ENCODE measurements at places on chromosomes 13 and 19.
A peak's percentile ranks its signal among the peaks of the same experiment; 100 is the strongest.

DNA sequence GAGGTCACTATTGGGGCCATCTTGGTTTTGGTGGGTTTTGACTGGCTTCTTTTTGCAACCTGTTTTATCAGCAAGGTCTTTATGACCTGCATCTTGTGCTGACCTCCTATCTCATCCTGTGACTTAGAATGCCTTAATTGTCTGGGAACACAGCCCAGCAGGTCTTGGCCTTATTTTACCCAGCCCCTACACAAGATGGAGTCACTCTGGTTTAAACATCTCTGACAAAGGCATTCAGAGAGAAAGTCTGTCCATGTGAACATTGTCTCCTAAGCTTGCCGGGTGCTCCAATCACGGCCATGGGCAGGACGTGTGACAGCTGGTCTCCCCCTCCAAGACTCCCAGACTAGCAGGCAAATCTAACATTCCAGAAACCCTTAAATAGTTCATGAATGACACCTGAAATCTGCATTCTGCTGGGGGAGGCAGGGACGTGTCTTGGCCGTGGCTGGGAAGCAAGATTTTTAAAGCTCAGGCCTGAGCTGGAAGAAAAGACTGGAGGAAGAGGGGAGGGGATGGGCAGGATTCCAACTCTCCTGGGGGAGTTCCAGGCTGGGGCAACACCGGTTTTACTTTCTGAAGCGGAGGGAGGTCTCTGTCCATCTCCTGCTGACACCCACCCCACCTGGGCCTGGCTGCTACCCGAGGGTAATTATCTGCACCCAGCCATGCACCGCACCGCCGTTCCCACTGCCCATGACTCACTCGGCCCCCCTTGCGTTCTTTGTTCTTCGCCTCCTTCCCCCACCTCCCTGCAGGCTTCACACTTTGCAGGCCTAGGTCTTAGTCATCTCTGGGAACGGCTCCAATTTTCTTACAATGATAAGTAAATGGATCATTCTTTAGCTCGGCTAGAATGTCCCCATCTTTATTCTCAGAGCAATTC is 11.6 kb upstream of the OR1M1 start:
- no peak for DNase-seq

GRCh38 chr13:34303346-34303745 is 485.4 kb downstream of the RFC3 start:
- no peak for DNase-seq

GRCh38 chr19:54622431-54622830 is 7.9 kb upstream of the LILRB1 start:
- DNase-seq: no peak

DNA sequence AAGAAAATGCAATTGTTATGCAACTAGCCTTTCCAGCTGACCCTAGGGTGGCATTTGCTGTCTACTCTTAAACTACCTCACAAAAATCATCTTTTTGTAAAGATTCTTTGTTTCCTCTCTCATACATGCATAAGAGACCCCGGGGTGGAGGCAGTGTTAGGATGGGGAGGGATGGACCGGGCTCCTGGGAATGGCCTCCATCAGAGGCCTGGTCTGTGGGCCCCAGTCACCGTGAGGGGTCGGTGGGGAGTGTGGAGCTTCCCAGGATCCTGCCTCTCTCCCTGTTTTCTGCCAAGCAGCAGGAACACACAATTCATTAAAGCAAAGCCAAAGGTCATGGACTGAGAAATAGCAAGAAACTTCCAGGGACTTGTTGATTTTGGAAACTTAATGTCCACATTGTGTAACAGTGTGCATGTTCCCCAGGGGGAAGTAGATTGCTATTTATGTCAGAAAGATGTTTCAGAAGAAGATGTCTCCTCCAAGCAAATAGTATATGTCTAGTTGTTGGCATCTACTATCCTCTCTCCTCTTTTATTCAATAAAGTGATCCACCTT is 241.4 kb downstream of the ENOX1 start:
- DNase-seq: no peak

DNA sequence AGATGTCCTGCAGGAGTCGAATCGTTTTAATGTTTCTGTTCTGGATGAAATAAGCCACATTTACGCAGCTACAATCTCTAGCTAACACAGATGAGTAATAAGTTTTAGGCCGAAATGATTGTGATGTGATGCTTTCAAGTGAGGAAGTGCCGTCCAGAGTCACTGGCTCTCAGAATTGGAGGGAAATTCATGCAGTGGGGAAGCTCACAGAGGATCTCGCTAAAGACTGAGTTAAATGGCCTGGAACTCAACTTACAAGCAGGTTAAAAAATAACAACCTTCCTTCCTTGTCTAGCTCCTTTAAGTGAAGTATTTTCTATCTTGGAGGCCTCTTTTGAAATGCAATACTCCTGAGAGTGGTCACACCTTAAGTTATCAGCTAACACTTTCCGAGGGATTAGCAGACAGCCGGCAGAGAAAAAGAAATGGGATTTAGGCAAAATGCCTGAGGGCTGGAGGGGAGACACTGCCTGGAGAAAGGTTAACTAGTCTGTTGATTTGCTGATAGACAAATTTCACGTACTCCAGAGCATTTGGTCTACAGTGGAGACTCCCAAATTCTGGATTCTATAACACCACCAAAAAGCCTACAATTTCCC is 74.2 kb downstream of the IRS2 start:
- DNase-seq: no peak

- DNase-seq: no peak
These were observed 47.0 kb downstream of the FOXO1 start for GRCh38 chr13:40619479-40619814.

DNA sequence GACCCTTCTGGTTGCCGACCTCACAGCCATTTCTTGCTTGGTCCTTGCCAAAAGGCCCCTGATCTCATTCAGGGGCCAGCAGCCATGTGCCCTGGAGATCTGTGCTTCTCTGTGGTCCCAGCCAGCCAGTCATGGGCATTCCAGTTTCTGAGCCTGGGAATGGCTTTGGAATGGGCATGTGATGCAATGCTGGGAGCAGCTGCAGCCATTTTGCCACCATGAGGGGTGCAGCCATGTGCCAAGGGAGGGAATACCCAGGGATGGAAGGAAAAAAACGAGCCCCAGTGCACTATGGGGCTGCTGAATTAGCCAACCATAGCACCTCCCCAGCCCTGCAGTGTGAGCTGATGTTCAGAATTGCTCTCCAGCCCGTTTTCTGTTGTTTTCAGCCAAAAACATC is 26.3 kb downstream of the F2RL3 start:
- no peak for DNase-seq

DNA sequence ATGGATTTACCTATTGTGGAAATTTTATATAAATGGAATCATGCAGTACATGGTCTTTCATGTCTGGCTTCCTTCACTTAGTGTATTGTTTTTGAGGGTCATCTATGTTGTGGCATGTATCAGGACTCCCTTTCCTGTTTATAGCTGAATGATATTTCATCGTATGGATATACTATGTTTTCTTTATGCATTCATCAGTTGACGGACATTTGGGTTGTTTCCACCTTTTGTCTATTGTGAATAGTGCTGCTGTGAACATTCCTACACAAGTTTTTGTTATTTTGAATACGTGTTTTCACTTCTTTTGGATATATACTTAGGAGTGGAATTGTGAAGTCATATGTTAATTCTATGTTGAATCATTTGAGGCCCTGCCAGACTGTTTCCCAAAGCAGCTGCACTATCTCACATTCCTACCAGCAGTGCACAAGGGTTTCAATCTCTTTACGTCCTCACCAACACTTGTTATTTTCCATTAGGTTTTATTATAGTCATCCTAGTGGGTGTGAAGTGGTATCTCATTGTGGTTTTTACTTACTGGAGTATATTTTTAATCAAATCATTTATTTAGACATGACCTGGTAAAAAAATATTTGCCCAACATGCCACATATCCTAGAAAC is 262.7 kb downstream of the DLEU7 start:
- DNase-seq: no peak

DNA sequence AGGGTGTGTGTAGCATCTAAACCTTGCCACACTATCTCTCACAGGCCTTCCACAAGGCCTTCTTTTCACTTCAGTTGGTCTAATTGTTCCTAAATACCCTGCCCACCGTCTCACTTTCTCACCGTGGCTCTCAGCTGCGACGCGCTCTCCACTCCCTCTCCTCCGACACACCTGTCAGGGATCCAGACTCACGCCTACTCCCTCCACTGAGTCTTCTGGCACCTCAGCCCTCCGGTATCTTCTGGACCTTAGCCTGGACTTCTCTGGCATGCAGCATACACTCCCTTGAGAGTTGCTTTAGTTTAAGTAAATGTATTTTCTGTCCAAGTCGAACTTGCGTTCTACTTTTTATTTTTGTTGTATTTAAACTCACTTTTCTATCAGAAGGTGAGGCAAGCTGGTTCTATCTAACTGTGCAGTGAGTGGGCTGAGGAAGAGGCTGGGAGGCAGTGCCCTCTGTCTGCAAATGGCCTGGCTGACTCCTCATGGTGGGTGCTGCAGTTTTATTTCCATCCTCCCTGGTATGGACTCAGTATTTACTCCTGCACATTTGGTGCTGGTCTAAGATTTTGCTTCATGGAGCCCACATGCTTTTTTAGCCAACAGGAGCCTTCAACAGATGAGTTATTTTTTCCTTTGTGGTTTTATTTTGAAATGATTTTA is 28.5 kb upstream of the ARGLU1 start:
- DNase-seq: no peak

DNA sequence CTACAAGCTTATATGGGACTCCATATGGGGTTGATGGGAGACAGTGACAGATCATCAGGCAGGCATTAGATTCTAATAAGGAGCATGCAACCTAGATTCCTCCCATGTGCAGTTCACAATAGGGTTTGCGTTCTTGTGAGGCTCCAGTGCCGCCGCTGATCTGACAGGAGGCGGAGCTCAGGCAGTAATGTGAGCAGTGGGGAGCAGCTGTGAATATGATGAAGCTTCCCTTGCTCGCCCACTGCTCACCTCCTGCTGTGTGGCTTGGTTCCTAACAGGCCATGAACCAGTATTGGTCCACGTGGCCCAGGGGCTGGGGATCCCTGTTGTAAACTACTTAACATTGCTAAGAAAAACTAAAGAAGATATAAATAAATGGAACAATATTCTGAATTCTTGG is 378.4 kb downstream of the KCNRG start:
- DNase-seq: no peak

DNA sequence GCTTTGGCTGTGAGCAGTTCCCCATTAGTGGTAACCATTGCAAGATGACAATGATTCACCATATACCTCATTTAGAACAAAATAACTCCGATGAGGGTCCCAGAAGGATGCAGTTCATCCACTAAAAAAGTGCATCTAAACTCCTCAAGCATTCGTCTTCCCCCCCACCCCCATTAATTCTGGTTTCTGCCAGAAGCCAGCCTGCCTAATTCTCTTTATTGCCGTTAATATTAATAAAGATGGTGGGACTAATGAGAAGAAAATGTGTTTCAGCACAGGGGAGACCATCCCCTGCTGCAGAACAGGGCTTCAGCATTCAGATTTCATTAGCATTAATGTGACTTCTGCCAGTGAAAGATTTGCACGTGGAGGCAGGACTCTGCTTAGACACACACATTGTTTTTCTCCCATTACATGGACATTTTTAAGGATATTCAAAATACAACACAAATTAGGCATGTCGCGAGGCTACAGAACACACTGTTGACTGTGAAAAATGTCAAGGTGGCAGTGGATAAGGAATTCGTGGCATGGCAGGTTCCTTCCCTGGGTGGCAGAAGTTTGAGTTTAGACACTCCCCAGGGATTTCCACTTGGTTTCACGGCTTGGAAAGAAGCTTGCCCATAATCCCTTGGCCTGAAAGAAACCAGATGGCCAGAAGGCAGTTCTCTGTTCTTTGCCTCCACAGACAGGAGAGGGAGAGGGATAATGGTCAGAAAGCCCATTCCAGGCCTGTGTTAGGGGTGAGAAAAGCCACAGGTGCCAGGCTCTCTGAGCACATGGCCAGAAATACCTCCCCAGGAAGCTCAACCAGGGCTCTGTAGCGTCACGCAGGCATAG is 236.5 kb downstream of the FOXO1 start:
- DNase-seq: no peak

DNA sequence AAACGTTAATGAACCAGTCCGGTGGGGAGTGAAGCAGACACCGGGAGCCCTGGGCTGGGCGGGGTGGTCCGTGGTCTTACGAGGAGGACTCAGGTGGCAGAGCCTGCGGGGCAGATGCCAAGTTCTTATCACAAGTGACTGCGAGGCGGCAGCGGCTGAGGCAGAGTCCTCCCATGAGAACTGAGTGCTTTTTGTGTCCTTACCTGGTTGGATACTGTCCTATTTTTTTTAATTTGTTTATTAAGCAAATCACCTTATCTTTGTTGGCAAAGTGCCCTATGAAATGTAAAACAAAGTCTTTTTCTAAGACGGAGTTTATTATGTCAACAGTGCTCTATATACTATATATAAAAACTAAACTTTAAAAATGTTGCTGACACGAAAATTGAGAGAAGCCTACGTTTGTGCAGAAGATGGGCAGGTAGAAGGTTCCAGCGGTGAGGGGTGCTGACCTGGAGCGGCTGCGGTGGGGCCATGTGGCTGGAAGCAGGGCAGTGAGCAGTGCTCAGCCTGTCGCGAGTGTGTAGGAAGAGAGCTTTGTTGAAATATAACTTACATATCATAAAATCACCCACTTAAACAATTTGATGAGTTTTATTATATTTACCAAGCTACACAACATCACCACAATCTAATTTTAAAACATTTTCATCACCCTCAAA is 82.2 kb downstream of the ATP11A start:
- no peak for DNase-seq

DNA sequence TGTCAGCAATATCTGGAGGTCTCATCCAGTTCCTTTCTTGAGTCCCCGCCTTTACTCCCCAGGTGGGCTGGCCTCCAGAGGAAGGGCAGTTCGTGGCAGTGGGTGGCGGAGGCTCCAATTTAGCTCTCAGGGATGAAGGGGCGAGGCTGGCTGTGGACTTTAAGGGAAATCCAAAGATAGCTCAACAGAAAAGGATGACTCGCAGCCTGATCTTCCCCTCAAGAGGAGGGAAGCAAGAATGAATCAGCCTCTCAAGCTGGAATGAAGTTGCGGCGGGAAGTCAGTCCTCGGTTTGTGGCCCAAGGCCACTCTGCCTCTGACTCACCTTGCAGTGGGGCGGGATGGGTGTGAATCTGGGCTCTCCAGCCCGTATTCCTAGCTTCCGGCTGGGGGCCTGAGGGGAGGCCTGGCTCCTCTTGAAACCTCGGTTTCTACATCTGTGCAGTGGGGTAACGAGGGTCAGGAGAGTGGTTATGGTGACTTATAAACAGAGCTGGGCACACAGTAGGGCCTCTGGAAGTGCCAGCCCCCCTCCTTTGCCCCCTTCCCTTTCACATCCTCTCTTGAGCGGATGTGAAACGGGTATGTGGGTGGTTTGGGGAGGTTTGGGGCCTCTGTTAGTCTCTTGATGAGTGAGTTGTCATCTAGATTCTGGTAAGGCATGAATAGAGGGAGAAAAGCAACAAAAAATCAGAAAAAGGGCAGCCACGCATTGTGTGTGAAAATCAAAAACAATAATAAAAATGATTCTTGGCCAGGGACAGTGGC is 10.5 kb upstream of the SMG9 start:
- peak; percentile 94 for DNase-seq

DNA sequence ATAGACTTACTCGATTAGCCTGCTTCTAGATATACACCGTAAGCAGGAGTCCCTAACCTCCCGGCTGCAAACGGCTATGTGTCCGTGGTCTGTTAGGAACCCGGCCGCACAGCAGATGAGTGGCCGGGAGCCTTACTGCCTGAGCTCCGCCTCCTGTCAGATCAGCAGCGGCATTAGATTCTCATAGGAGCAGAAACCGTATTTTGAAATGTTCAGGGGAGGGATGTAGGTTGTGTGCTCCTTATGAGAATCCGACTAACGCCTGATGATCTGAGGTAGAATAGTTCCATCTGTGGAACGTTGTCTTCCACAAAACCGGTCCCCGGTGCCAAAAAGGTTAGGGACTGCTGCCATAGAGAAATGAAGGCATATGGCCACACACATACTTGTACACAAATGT is 1491.9 kb downstream of the SLITRK5 start:
- DNase-seq: no peak

Measured in stimulated activated naive CD8-positive, alpha-beta T cell treated with anti-CD3 and anti-CD28 coated beads, Interleukin-15, amount 100 ng/mL, for 72 hours (primary cell).